ENCODE measurements at places on chromosomes 1 and 21. TPM values are rescaled to one million over a fixed set of nuclear protein-coding genes. Genes with fewer than 3 reads are reported as not detected.

- no peaks in the 10 kb centered on the region for H3K27me3 ChIP-seq
- DNase-seq, result no peak
- no peak overlapping the region for H3K4me3 ChIP-seq
- no peak overlapping the region for H3K27ac ChIP-seq
These were observed 67.6 kb upstream of the SLC22A15 start for GRCh38 chr1:115908565-115909274.

DNA sequence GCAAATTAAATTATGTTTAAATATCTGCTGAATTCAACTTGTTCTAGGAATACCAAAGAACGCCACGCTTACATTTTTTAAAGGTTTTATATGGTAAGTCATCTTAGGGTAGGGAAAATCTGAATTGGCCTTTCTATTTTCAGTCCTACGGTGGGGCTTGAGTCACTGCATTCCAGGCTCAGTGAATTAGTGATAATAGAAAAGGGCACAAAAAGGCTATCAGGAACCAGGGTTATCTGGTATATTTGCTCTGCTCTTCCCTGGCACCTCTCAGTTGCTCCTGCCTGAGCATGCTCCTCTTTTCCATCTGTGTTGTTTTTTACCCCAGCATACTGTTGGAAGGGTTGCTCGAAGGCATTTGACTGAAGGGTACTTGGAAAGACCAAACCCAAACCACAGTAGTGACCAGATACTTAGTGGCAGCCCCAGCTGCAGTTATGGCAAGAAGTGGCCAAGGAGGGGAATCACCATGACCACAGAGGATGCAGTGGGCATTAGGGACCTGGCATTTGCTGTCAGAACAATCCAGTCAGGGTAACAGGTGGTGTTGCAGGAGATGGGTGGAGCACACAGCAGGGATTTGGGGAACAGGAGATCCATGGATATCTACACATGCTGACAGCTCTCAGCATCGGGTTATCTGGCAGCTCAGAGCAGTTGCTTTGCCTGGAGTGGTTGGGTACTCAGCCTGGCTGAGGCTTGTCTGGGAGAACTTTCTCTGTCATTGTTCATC lies 2.3 kb downstream of the OVAAL start:
- no peak for DNase-seq
- H3K4me1 ChIP-seq, result no peaks in the 10 kb centered on the region
- H3K4me3 ChIP-seq, result no peak overlapping the region
- H3K27ac ChIP-seq, result no peak overlapping the region
- H3K27me3 ChIP-seq, result no peaks in the 10 kb centered on the region
- no peaks in the 10 kb centered on the region for H3K36me3 ChIP-seq

DNA sequence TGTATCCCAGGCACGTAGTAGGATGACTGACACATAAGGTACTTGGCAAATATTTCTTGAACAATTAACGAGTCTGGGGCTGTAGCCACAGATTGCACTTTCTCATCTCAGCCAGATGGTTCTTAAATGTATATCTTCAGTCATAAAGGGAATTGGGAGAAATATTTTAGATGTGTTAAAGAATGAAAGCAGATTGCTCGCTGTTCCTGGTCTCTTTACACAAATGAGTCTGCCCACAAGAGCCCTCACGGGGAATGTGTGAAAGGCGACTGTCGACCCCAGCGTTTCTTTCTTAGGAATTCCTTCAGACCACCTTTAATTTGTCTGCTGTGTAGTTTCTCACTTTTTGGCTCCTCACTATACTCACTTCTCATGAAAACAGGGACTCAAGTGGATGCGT lies 725 bp downstream of the MT1HL1 start:
- no peaks in the 10 kb centered on the region for H3K4me1 ChIP-seq
- no peaks in the 10 kb centered on the region for H3K36me3 ChIP-seq
- no peak overlapping the region for H3K27ac ChIP-seq
- no peaks in the 10 kb centered on the region for H3K27me3 ChIP-seq
- no peak overlapping the region for H3K4me3 ChIP-seq

GRCh38 chr1:203089001-203089650 lies 3.3 kb upstream of the MYOG start:
- no peak overlapping the region for H3K27ac ChIP-seq
- peaks cover 5% of the 10 kb centered on the region for H3K27me3 ChIP-seq
- H3K4me1 ChIP-seq, result no peaks in the 10 kb centered on the region
- H3K4me3 ChIP-seq, result no peak overlapping the region
- DNase-seq, result no peak
- no peaks in the 10 kb centered on the region for H3K36me3 ChIP-seq

DNA sequence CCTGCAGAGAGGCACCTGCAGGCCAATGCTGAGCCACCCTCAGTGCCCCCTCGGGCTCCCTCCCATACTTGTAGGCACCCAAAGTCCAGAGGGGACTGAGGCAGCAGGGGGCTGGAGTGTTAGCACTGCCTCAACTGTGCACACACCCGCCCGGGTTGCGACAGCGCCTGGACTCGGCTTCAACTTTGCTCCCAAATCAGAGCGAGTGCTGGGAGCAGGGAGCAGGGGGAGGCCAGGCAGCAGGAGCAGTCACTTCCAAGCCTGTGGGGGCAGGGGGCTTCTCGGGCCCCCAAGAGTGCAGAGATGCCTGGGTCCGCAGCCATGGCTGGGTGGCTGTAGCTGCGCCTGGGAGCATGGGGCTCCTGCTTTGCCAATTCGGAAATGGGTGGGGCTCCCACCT lies 79.5 kb downstream of the DISP1 start:
- no peak overlapping the region for H3K4me3 ChIP-seq
- H3K4me1 ChIP-seq, result no peaks in the 10 kb centered on the region
- no peaks in the 10 kb centered on the region for H3K27me3 ChIP-seq
- no peak for DNase-seq
- H3K36me3 ChIP-seq, result no peaks in the 10 kb centered on the region

DNA sequence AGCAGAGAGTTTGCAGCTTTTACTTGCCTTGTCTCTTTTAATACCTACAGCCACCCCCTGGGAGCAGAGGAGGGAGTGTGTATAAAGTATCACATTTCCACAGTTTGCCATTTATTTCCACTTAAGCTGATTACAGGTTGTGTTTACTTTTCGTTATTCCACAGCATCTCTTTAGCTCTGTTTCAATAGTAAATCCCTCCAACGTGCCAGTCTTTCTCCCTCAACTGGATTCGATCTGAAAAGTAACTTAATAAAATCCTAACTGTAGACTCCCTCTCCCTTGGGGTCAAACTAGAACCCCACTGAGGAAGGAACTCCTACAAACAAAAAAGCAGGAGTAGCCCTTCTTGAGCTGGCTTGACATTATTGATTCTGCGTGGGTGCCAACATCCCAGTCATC lies 3.1 kb upstream of the FCGR2A start:
- peaks cover 1% of the 10 kb centered on the region for H3K27me3 ChIP-seq
- peak overlapping the region; percentile 38 for H3K27ac ChIP-seq
- H3K4me1 ChIP-seq, result no peaks in the 10 kb centered on the region
- H3K36me3 ChIP-seq, result no peaks in the 10 kb centered on the region
- no peak for DNase-seq
- H3K4me3 ChIP-seq, result no peak overlapping the region

DNA sequence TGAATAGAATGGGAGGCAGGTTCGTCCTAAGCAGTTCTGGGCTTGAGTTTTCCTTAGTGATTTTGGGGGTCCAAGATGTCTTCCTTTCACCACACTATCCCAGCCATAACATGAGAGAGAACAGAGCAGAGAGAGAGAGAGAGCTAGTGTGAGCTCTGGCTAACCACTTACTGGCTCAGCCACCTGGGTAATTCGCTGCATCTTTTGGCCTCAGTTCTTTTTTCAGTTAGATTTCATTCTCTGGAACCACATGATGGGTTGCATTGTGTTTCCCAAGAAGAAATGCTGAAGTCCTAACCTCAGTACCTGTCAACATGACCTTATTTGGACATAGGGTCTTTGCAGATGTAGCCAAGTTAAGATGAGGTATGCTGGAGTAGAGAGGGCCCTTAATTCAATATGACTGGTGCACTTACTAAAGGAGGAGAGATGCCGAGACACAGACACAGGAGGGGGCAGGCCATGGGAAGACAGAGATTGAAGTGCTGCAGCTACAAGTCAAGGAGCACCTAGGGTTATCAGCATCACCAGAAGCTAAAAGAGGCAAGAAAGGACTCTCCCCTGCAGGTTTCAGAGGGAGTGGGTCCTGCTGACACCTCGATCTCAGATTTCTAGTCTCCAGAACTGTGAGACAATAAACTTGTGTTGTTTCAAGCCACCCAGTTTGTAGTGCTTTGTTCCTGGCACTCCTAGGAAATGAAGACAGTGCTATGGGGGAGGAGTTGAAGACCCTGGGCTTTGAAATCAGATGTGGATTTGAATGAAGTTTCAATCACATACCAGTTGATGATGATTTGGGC lies 26.2 kb upstream of the TARBP1 start:
- no peak overlapping the region for H3K27ac ChIP-seq
- H3K4me1 ChIP-seq, result no peaks in the 10 kb centered on the region
- no peak for DNase-seq
- no peaks in the 10 kb centered on the region for H3K27me3 ChIP-seq

GRCh38 chr1:245810789-245811337 lies 656.1 kb downstream of the KIF26B start:
- no peaks in the 10 kb centered on the region for H3K27me3 ChIP-seq
- no peaks in the 10 kb centered on the region for H3K4me1 ChIP-seq
- H3K36me3 ChIP-seq, result no peaks in the 10 kb centered on the region
- DNase-seq, result no peak

GRCh38 chr1:143736562-143736961 lies 235.2 kb downstream of the FAM72C start:
- no peaks in the 10 kb centered on the region for H3K36me3 ChIP-seq
- no peak overlapping the region for H3K4me3 ChIP-seq
- DNase-seq, result no peak
- H3K4me1 ChIP-seq, result no peaks in the 10 kb centered on the region
- no peak overlapping the region for H3K27ac ChIP-seq

DNA sequence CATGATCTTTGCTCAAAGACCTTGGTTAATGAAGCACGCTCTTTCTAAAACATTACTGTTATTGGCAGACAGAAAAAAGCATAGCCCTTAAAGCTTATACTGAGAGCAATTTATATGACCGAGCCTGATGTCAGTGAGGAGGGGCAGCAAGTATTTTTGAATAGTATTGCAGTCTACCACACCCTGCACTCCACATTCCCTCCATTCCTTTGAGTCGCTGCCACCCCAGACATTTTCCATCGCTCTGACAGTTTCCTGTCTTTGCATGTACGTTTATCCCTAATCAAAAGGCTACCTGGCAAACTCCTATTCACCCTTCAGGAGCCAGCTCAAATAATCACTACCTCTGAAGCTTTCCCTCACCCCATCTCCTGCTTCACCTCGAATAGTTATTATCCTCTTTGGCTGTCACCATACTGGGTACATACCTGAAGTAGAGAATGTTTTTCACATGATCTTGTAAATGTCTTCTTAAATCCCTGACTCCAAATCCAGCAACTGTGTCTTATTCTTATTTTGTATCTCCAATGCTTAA lies 5.5 kb upstream of the JUN start:
- DNase-seq, result no peak
- no peak overlapping the region for H3K27ac ChIP-seq
- H3K4me3 ChIP-seq, result no peak overlapping the region
- H3K36me3 ChIP-seq, result no peaks in the 10 kb centered on the region
- no peaks in the 10 kb centered on the region for H3K27me3 ChIP-seq
- peaks cover 11% of the 10 kb centered on the region for H3K4me1 ChIP-seq

DNA sequence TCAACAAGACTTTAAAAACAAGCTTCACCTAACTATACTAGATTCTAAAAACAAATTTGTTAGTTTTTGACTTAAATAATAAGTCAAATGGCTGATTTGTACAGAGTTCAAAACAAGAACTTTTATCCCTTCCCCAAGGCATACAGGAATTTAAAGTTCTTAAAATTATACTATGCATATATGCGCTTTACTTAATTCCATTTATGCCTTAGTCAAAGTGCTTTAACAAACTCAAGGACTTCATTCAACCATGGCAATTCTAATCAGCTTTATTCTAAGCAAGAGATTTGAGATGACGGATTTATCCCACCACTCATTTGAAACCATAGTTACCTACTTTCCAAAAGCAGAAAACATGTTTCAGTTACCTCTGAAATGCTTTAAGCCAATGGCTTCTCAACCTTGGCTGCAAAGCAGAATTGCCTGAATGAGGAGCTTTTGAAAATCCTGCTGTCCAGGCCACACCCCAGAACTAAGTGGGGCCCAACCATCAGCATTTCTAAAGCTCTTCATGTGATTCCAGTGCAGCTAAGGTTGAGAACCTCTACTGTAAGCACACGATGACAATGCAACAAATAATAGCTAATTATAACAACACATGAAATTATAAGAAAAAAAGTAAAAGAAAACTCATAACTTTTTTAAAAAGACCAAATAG lies 44.6 kb downstream of the TTLL7 start:
- no peak overlapping the region for H3K27ac ChIP-seq
- H3K36me3 ChIP-seq, result no peaks in the 10 kb centered on the region
- no peaks in the 10 kb centered on the region for H3K27me3 ChIP-seq
- no peak overlapping the region for H3K4me3 ChIP-seq
- no peaks in the 10 kb centered on the region for H3K4me1 ChIP-seq
- DNase-seq, result no peak

DNA sequence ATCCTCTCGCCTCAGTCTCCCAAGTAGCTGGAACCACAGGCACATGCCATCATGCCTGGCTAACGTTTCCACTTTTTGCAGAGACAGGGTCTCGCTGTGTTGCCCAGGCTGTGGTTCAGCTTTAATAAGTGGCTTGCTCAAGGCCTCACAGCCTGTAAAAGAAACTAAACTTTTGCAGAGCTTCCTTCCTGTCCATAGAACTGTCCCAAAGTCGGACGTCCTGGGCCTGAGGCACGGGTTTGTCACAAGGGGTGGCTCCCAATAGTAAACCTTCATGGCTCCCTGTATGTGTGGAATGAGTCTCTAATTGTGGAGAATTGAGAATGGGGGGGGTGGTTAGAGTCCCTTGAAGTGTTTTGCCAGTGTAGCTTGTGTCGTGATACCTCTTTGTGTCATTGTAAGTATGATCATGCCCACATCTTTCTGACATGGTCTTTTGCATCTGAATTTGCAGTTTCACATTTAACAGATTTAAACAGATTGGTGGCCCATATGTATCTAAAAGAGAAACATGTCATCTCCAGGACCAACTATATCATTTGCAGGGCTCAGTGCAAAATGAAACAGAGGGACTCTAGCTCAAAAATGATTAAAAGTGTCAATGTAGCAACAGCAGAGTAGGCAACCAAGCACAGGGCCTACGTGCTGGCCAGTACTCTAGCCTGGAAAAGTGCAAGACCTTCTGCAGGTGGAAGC lies 332.1 kb downstream of the KIF26B start:
- H3K27ac ChIP-seq, result no peak overlapping the region
- H3K4me3 ChIP-seq, result no peak overlapping the region
- H3K4me1 ChIP-seq, result no peaks in the 10 kb centered on the region
- no peak for DNase-seq
- H3K27me3 ChIP-seq, result no peaks in the 10 kb centered on the region

The CR1L gene
- not detected for total RNA-seq

The TRIM67 gene
- not detected for total RNA-seq

The CELA2B gene
- not detected for total RNA-seq

The ADGRL4 gene
- not detected for total RNA-seq

The LCE6A gene
- not detected for total RNA-seq

The KCNK2 gene
- total RNA-seq, result not detected
